ENCODE measurements at places on chromosomes 6 and 20. TPM values are rescaled to one million over a fixed set of nuclear protein-coding genes. Genes with fewer than 3 reads are reported as not detected.

The ULBP2 gene
- total RNA-seq = 0.43 TPM

The LY6G6D gene
- not detected for total RNA-seq

The BPI gene
- total RNA-seq = not detected

The SRMS gene
- total RNA-seq = not detected

The HTR1E gene
- total RNA-seq = not detected

The ZSCAN23 gene
- 1.3 TPM for total RNA-seq

The SLC13A3 gene
- not detected for total RNA-seq

- no peaks in the 10 kb centered on the region for H3K36me3 ChIP-seq
- H3K4me1 ChIP-seq = no peaks in the 10 kb centered on the region
- H3K27ac ChIP-seq = no peak overlapping the region
- no peak overlapping the region for H3K4me3 ChIP-seq
- H3K27me3 ChIP-seq = no peaks in the 10 kb centered on the region
Measured at GRCh38 chr20:55678970-55679667, 326.2 kb downstream of the CBLN4 start.

DNA sequence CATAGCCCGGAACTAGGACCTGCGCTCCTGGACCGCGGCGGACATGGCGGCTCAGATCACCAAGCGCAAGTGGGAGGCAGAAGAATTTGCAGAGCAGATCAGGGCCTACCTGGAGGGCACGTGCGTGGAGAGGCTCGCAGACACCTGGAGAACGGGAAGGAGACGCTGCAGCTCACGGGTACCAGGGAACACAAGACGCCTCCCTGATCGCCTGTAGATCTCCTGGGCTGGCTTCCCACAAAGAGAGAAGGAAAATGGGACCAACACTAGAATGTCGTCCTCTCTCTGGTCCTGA lies 15.1 kb upstream of the HLA-A start:
- H3K4me1 ChIP-seq = peaks cover 11% of the 10 kb centered on the region
- no peaks in the 10 kb centered on the region for H3K36me3 ChIP-seq
- no peak for DNase-seq
- H3K27ac ChIP-seq = peak overlapping the region; percentile 77
- H3K27me3 ChIP-seq = no peaks in the 10 kb centered on the region
- peak overlapping the region; percentile 80 for H3K4me3 ChIP-seq

- peaks cover 7% of the 10 kb centered on the region for H3K27me3 ChIP-seq
- H3K36me3 ChIP-seq = no peaks in the 10 kb centered on the region
- H3K27ac ChIP-seq = no peak overlapping the region
- no peak for DNase-seq
Measured at GRCh38 chr6:71047417-71047816, 90.6 kb upstream of the B3GAT2 start.

The CCN5 gene
- total RNA-seq = not detected

The WFDC5 gene
- not detected for total RNA-seq

The LINC00237 gene
- total RNA-seq = not detected

DNA sequence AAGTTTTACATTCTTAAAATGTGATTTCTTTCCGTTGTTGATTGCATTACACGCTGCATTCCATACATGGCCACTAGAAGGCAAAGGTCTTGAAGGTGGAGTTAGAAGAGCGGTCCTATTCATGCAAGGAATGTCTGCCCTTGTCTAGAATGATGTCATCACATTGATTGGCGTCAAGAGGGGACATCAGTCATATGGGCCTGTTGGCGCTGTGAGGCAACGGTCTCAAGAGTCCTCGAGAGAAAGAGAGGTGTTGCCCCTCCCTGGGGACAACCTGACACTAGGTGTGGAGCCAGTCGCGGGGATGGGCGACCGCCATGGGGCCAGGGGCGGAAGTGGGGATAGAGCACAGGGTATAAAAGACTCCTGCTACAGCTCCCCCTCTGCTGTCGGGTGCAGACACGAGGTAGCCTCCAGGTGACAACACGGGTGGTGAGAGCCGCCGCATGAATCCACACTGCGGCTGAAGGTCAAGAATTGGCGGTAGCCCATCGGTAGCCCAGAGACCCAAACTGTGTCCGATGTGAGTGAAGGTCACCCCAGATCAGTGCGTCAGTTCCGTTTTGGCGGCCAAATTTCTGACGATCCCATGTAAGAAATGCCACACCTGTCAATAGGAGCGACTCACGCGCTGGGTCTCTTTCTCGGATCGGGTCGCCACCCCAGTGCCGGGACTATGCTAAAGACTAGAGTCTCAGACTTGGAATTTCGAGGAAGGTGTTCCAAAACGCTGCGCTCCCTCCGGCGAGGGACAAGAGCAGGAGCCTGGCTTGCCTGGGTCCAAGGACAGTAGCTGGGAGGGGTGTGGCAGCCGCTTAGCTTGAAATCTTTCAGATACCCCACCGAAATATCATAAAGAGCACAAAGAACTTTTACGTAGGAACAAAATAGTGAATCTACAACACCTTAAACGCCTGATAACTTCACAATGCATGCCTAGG lies 93.2 kb upstream of the ZNF184 start:
- H3K27ac ChIP-seq = no peak overlapping the region
- peaks cover 78% of the 10 kb centered on the region for H3K27me3 ChIP-seq
- no peak for DNase-seq
- H3K4me1 ChIP-seq = peaks cover 8% of the 10 kb centered on the region

The BPIFB3 gene
- total RNA-seq = not detected

The PRICKLE4 gene
- not detected for total RNA-seq

DNA sequence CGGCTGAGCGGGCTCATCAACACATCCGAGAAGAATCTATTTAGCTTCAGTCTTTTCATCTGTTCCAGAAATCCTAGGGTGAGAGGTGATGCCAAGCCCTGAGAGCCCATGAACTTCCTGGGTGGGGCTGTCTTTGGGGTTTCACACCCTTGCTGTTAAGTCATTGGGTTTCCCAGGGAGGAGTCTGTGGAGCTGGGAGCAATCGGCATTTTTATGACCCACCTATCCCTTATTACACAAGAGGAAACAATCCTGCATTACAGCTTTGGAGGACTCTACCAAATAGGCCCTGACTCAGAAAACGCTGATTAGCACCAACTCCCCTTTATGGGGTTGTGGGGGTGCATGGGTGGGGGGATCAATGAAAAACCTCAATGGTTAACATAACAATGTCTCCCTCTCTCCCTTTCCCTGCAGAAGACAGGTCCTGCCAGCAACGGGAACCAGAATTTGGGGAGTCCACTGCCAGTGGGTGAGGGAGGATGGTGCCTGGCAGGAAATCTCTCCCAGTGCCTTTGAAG lies 46.3 kb downstream of the EZR start:
- no peak for DNase-seq
- H3K27me3 ChIP-seq = no peaks in the 10 kb centered on the region
- H3K27ac ChIP-seq = peak overlapping the region; percentile 84
- H3K36me3 ChIP-seq = peaks cover 48% of the 10 kb centered on the region

DNA sequence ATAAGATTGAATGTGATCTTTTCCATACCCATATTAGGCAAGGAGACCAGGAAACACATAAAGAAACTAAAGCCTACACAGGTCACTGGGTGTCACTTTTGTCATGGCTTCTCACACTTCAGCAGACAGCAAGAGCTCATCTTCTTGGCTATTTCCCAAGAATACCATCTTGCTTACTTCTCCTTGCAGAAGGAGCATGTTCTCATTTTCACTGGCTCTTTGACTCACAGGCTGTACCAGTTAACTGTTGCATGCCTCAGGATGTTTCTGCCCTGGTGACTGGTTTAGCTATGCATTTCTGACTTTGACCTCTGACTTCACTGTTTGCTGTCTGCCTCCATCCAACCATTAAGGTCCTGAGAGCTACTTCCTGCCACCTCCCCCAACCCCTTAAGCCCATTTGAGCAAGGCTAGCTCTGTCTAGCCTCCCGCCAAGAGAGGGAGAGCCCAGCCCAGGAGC lies 40.3 kb upstream of the OGFRL1 start:
- H3K27ac ChIP-seq = peak overlapping the region; percentile 25
- H3K4me3 ChIP-seq = no peak overlapping the region
- H3K36me3 ChIP-seq = no peaks in the 10 kb centered on the region

GRCh38 chr20:53738039-53738944 lies 144.7 kb upstream of the ZNF217 start:
- H3K27ac ChIP-seq = peak overlapping the region; percentile 87
- H3K4me1 ChIP-seq = peaks cover 58% of the 10 kb centered on the region
- no peak for DNase-seq
- no peaks in the 10 kb centered on the region for H3K27me3 ChIP-seq

DNA sequence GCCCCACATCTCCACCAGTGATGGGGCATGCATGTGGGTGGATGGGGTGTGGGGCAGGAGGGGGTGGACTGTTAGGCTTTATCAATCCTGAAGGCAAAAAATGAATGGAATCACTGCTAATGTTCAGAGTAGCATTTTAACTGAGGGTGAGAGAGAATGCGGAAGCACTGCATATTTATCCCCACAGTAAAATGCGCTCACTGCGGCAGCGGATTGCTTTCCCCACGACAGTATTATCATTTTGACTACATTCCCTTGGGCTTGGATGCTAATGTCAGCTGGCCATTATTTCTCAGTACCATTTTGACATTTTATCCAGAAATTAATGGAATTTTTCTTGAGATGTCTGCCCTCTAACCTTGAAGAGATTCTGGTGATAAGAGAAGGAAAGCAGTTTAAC lies 13.4 kb downstream of the ALDH8A1 start:
- no peak for DNase-seq
- peaks cover 6% of the 10 kb centered on the region for H3K36me3 ChIP-seq
- H3K4me1 ChIP-seq = peaks cover 20% of the 10 kb centered on the region
- H3K27me3 ChIP-seq = no peaks in the 10 kb centered on the region
- H3K27ac ChIP-seq = no peak overlapping the region
- H3K4me3 ChIP-seq = no peak overlapping the region

DNA sequence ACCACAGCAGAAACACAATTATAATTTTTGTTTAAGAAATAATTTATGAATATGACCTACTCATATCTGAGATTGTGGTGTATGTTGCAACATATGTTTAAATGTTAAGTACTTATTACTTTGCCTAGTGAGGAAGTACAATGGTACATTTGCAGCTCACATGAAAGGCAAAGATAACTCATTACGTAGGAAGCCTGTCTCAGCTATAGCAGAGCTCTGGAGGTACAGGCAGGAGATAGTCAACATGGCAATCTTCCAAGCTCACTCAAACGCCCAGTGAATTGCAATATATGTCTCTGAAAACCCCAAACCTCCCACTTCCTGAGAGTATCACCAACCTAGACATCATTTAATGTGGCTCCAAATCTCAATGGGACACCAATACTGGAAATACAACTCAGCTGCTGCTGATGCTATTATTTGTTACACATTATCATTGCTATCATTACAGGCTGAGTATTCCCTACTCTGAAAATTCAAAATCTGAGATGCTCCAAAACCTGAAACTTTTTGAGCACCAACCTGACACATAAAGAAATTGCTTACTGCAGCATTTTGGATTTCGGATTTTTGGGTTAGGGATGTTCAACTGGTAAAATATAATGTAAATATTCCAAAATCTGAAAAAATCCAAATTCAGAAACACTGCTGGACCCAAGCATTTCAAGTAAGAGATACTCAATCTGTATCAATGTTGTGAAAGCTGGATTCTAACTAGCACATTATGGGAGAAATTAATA lies 25.1 kb upstream of the GSTA4 start:
- H3K4me1 ChIP-seq = peaks cover 6% of the 10 kb centered on the region
- peaks cover 7% of the 10 kb centered on the region for H3K36me3 ChIP-seq
- no peak overlapping the region for H3K4me3 ChIP-seq
- no peaks in the 10 kb centered on the region for H3K27me3 ChIP-seq
- H3K27ac ChIP-seq = no peak overlapping the region

DNA sequence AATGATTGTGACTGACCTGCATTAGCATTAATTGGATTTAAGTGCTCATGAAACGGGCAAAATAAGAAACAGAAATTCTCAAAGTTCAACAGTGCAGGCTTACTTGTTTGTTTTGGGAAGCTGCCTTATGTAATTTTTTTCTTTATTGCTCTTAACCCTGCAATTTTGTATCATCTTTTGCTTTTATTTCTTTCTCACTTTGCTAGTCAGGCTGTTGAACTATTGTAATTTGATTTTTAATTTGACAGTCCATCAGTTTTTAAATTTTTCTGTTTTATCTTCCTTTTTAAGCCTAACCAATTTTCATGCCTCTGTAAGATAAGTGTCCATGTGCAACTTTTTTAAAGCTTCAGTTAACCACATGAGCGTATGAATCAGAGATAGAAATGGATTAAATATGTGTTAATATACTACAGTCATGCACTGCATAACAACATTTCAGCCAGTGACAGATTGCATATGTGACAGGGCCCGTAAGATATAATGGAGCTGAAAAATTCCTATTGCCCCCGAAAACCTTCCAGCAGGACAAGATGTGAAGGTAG lies 44.6 kb downstream of the PEX7 start:
- H3K4me3 ChIP-seq = no peak overlapping the region
- peaks cover 3% of the 10 kb centered on the region for H3K4me1 ChIP-seq
- H3K36me3 ChIP-seq = peaks cover 11% of the 10 kb centered on the region
- no peak for DNase-seq

The CST3 gene
- 0.54 TPM for total RNA-seq

The RBL1 gene
- 38.3 TPM for total RNA-seq

The SUPT3H gene
- total RNA-seq = 13.6 TPM

DNA sequence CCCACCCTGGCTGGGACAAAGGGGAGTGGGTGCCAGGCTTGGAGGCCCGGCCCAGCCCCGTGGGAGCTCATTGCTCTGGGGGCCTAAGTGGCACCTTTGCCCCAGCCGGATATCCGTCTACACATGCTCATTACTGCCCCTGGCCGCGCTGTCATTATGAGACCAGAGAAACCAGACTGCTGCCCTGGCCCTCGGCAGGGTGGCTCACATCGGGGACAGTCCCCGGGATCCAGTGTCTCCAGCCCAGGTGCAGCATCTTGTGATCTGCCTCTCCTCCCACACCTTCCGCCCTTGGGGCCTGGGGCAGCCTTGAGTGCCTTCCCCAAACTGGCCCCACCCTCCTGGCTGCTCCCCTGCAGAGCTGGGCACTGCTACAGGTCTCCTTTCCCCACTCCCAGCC lies 4.9 kb downstream of the SRMS start:
- no peak overlapping the region for H3K4me3 ChIP-seq
- no peak for DNase-seq
- no peaks in the 10 kb centered on the region for H3K36me3 ChIP-seq
- H3K27me3 ChIP-seq = no peaks in the 10 kb centered on the region
- peaks cover 2% of the 10 kb centered on the region for H3K4me1 ChIP-seq

DNA sequence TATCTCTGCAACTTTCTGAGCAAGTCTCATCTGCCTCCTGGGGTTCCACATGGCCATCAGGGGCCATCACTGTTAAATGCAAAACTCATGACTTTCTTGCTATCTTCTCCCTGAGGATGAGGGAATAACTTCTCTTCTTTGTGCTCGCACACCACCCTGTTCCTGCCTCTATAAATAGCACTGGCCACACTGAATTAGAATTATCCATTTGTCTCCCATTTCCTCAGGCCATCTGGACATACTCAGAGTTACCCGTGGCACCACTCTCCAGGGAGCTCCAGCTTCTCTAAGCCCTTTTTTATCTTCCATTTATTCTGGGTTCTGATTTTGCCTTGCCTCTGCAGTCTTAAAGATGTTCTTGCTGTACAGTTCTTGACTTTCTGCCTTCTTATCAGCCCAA lies 72.8 kb upstream of the ECI2 start:
- no peak overlapping the region for H3K27ac ChIP-seq
- H3K4me1 ChIP-seq = no peaks in the 10 kb centered on the region
- peaks cover 17% of the 10 kb centered on the region for H3K27me3 ChIP-seq
- H3K36me3 ChIP-seq = peaks cover 3% of the 10 kb centered on the region
- DNase-seq = no peak

- peaks cover 10% of the 10 kb centered on the region for H3K27me3 ChIP-seq
- peaks cover 19% of the 10 kb centered on the region for H3K4me1 ChIP-seq
- no peaks in the 10 kb centered on the region for H3K36me3 ChIP-seq
- peak overlapping the region; percentile 81 for H3K27ac ChIP-seq
- peak overlapping the region; percentile 97 for H3K4me3 ChIP-seq
Measured at GRCh38 chr20:34703424-34704176, 544 bp upstream of the TP53INP2 start.

The SAMD3 gene
- 2.7 TPM for total RNA-seq

- no peak overlapping the region for H3K4me3 ChIP-seq
- DNase-seq = no peak
- H3K4me1 ChIP-seq = peaks cover 19% of the 10 kb centered on the region
- no peak overlapping the region for H3K27ac ChIP-seq
Measured at GRCh38 chr6:37971266-37971665, 151.7 kb downstream of the ZFAND3 start.

Data from activated naive CD8-positive, alpha-beta T cell treated with anti-CD3 and anti-CD28 coated beads for 36 hours (primary cell).